ENCODE measurements at places on chromosomes 4 and X.

DNA sequence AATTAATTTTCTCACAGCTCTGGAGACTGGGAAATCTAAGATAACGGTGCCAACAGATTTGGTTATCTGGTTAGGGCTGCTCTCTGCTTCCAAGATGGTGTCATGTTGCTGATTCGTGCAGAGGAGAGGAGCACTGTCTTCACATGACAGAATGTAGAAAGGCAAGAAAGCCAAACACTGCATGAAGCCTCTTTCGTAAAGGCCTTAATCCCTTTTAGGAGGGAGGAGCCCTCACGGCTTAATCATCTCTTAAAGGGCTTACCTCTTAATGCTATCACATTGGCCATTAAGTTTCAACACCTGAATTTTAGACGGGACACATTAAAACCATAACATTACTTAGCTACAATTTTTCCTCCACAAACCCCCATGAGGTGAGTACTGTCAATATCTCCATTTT, 174.1 kb downstream of the COX18 start:
- no peak for DNase-seq

GRCh38 chrX:22339459-22339858, 66.7 kb downstream of the CBLL2 start:
- DNase-seq, result no peak

- no peak for DNase-seq
Observed at GRCh38 chr4:159547645-159548308, 444.9 kb downstream of the RAPGEF2 start.

- no peak for DNase-seq
Observed at GRCh38 chr4:51995647-51996220, 24.4 kb downstream of the LRRC66 start.

DNA sequence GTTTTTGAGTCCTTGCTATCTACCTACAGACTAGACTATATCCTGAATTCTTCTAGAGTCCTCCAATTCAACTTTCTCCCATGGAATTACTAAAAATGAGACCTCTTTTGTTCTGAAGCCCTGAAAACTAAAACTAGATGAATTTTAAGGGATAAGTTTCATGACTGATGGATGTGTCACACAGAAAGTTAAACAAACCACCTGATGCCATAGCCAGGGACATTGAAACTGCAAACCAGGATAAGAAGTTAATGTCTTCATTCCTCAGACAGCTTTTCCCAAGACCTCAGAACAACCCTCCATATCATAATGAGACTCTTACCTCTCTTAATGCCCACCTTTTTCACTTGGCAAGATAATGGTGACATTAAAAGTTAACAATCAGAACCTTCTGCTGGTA, 81.5 kb upstream of the PTPN13 start:
- DNase-seq, result no peak

GRCh38 chrX:3094261-3094660, 53.0 kb downstream of the ARSF start:
- DNase-seq, result no peak

- DNase-seq, result no peak
Observed at GRCh38 chrX:139692506-139692849, 15.5 kb downstream of the MCF2 start.

DNA sequence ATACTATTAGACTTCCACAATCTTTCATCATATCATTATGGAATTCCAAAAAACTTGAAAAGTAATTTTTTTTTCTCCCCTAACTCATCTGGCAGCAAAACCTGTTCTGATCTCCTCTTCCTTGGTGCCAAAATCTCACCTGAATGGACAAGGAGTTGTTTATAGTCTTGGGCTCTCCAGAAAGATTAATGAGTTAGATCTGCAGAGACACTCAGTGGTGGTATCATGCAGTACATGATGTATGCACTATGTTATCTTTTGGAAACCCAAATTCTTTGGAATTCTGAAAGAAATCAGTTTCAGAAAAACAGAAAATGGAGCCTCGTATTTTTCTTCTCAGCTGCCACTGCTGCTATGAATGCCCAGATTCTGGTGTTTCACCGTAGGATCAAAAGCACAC, 11.7 kb downstream of the GPM6B start:
- no peak for DNase-seq

GRCh38 chrX:19539665-19540064, 24.4 kb upstream of the MAP3K15 start:
- DNase-seq, result no peak

- DNase-seq, result peak; percentile 82
Observed at GRCh38 chr4:81844717-81845116, 373.0 kb upstream of the RASGEF1B start.

DNA sequence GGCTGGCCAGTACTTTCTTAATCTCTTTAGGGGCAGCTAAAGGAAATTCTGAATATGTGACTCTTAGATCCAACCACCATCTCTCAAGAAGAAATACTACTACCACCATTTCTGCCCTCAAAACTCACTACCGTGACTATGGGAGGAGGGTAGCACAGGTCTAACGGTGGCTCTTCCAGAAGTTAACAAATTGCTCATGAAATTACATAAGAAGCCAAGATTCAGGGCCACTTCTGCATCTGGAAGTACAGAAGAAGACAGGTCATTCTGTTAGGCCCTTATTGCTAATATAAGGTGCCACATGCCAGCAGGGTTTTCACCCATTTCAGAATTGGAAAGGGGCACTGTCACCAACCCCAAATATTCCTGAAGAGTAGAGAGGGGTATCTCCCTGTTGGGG, 19.6 kb upstream of the NKRF start:
- no peak for DNase-seq

GRCh38 chr4:123477711-123478209, 81.2 kb downstream of the SPRY1 start:
- DNase-seq, result peak; percentile 60

- no peak for DNase-seq
Observed at GRCh38 chr4:147691820-147692219, 7.9 kb upstream of the PRMT9 start.

DNA sequence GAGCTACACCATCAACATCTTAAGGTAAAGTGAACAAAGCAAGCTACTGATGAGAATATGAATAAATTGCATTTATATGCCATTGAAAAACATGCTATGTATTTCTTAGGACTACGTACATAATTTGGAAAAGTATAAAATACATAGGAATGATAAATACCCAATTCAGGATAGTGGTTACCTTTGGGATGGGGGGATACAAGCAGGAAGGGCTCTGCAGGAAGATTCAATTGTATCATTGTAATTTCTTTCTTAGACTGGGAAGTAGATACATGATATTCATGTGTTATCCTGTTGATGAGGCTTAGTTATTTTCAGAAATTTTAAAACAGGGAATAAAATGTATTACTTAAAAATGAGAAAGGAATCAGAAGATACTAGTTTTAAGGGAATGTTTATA, 43.4 kb downstream of the TRAPPC11 start:
- DNase-seq, result no peak

GRCh38 chrX:39542316-39542715, 555.4 kb downstream of the BCOR start:
- no peak for DNase-seq

DNA sequence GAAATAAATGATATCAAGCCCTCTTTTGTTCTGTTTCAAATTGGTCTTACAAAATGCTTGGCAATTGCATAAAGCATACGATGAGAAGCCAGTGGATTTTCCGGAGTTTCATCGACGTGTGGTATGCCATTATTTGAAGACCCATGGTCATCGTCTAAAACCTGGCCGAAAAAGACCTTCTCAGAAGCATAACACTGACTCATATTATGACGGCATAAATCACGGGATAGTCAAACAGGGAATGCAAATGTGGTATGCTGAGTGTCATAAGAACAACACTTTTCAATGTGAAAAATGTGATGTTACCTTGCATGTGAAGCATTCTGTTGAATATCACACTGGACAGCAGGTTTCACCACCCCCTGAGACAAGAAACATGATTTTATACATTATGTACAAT, 695.2 kb downstream of the GRXCR1 start:
- DNase-seq, result no peak

DNA sequence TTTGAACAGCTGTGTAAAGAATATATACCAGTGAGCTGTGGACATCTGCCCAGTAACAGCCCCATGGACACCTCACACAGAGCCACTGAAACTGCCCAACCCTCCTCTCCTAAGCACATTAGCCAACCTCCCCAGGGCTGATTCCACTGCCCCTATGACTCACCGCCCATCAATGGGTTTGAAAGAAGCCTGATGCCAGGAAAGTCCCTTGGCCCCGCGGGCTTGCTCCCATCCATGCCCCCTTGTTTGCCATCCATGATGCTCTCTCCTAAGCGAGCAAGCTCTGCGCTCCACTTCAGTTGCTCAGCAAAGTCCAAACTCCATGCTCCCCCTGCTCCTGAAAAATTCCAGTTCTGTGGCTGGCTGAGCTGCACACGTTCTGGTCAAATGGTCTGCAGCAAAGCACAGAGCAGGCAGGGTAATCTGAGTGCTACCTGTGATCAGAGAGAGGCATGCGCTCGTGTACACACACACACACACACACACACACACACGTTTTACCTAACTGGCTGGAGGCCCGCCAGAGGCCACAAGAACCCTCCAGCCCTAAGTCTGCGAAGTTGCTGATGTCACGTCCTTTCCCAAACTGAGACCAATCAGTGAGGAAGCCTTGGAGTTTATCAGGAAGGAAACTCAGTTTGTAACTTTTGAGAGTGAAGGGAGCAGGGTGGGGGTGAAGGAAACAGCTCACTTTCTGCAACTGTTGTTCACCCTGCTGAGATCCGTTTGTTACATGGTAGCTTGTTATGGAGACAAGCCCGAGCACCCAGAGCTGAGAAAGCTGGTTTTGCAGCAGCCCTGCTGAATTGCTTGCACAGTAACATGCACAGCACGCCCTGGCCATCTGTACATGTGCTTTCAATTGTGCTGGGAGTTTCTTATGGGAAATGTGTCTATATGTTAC, at the start of gene ASB9:
Gene ASB9 (minus strand): TSS at position 466 of the 904 bp plus-strand sequence. CDS start 209 bp downstream, at position 257.
- peak; percentile 2 for DNase-seq

DNA sequence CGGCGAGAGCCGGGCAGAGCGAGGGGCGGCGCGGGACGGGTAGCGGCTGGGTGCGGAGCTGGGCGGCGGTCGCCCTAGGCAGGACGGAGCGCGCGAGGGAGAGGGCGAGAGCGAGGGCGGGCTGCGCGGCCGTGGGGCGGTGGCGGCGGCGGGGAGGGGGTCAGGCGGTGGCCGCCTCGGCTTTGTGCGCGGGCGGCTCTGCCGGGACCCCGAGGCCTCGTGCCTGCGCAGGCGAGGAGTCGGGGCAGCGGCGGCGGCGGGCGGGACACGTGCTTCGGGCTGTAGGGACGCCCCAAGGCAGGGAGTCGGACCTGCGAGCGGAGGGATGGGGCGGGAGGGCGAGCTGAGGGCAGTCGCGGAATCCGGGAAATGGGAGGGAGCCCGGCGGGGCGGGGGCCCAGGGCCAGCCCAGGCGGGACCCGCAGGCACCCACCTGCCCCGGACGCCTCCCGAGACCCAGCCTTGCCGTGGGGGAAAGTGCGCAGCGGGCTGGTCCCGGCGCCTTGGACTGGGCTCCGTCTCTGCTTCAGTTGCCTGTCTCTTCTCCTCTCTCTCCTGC, 465 bp downstream of the BMPR1B start:
- DNase-seq, result peak; percentile 10

DNA sequence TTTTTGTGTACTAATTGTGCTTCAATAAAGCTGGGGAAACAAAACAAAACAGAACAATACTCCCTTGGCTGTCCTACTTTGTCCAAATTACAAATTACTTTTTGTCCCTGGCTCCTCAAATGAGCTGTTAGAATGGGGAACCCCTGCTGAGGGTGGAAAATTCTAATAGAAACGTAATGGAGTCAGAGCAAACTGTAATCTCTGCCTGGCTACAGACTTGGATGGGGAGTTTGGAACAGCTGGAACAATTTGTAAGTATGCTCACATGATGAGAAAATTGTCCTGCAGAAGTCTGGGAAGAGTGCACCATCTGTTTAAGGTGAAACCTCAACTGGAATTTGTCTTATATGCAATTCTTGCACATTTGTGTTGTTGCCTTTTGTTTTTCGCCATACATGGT, 364.4 kb upstream of the CLNK start:
- no peak for DNase-seq

DNA sequence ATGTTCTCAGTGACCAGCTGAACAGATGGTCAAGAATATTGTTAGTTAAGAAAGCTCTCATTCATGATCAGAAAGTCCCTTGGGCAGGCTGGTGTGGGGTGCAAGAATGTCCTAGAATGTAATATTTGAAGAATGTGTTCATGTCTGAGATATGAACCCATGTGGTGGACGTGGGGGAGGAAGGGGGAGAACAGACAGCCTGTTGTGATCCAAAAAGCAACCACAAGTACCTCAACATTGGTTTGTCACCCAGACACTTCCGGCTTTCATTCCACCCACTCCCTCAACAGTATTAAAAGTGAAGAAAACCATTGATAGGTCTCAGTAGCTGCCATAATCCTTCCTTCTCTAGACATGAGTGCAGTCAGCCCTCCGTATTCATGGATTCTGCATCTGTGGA, 82.2 kb downstream of the MAML3 start:
- DNase-seq, result peak; percentile 81

- DNase-seq, result no peak
Observed at GRCh38 chrX:124764354-124764753, 418.0 kb downstream of the SH2D1A start.

GRCh38 chr4:102477657-102478056, 23.5 kb upstream of the NFKB1 start:
- DNase-seq, result no peak

DNA sequence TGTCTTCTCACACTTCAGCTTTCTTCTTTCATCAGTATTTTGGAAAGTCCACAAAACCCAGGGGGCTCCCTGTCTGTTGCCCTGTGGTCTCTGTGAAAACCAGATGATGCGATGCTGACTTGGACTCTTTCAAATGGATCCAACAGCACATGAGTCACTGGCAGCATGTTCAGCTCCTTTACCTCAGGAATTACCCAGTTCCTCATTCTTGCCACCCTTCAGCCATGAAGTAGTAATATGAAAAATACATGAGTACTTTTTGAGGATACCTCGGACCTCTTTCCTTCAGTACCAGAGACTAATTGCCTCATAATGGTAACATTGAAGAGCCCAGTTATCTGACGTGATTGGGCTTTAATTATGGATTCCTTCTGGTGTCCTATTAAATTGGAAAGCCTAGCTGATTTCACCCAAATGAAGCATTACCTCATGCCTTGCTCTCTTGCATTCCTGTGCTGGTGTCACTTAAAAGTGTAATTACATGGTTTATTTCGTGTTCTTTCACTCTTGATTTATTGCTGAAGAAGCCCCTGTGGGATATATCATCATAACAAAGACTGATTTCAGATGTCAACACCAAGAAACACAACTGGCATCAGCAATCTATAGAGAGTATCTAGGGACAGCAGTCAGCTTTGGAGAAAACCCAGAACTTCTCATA, 63.4 kb downstream of the NFKB1 start:
- no peak for DNase-seq

- peak; percentile 60 for DNase-seq
Observed at GRCh38 chr4:88320780-88321373, 36.5 kb upstream of the PPM1K start.

DNA sequence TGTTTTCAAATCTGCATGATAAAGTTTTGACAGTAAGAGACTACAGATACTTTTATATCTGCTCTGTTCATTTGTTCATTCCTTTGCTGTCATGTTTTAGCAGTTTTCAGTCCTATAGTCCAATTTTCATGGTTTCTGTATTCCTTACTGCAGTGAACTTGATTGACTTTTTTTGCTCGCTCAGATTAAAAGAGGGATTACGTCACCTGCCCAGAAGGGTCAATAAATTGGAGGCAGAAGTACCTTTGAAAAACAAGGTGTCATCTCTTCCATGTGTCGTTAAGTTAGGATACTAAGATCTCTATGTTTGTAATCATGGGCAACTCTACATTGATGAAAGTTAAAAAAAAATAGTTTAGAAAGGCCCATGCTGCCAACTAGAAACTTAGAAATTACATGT, 250.1 kb upstream of the SMIM31 start:
- DNase-seq, result no peak
